Ascending aorta (tissue), 2 donors: ENCODE measurements at places on chromosomes 4 and X.
A peak's percentile ranks its signal among the peaks of the same experiment; 100 is the strongest.

GRCh38 chrX:25112156-25112555 is 96.4 kb upstream of the ARX start:
- no peak for DNase-seq
- no peaks in the 10 kb centered on the region for H3K4me1 ChIP-seq
- no peaks in the 10 kb centered on the region for H3K27me3 ChIP-seq
- H3K36me3 ChIP-seq: no peaks in the 10 kb centered on the region
- no peak overlapping the region for H3K27ac ChIP-seq
- H3K4me3 ChIP-seq: no peak overlapping the region

- no peak for DNase-seq
- no peak overlapping the region for H3K27ac ChIP-seq
- H3K4me3 ChIP-seq: no peak overlapping the region
- peaks cover 5% of the 10 kb centered on the region for H3K4me1 ChIP-seq
- H3K36me3 ChIP-seq: no peaks in the 10 kb centered on the region
- H3K27me3 ChIP-seq: no peaks in the 10 kb centered on the region
Observed at GRCh38 chr4:3070709-3071500, 3.4 kb downstream of the HTT-AS start.

GRCh38 chrX:66914080-66914479 is 275.2 kb upstream of the EDA2R start:
- H3K27ac ChIP-seq: no peak overlapping the region
- H3K4me3 ChIP-seq: no peak overlapping the region
- no peaks in the 10 kb centered on the region for H3K27me3 ChIP-seq
- peak; percentile 62 for DNase-seq
- no peaks in the 10 kb centered on the region for H3K4me1 ChIP-seq

DNA sequence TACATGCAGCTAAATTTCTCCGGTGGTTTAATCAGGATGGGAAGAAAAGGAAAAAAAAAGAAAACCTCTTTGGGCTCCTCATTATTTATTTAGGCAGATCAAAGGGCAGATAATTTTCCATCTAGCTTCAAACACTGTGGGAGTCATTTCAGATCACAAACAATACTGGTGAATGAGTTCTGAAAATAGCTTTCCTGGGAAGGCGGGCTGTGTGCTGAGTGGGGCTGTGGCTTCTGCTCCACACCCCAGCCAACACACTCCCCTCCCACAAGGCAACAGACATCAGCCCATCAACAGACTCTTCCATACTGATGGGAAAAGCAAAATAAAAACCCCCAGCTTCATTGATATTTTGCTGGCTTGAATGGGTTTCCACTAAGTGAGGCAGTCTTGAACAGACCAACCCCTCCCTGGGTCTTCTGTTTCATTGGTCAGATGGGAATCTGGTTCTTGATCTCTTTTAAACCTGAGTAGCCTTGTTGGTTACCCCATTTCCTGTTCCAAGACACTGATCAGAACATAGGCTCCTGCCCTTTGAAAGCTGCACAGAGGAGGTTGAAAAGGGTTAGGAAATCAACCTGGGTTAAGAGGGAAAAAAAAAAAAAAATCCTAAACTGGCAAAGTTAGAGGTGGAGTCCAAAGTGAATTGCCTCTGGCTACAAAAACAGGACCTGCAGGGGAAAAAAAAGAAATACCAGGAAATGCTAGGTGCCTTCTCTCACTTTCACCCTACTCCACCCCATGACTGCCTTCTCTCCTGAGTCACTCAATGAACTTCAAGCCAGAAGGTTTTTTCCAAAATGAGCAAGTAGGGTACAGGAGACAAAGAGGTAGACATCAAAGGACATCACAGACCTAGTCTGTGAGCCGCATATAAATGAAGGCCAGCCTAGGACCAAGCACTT is 20.0 kb downstream of the AMOT start:
- H3K36me3 ChIP-seq: no peaks in the 10 kb centered on the region
- DNase-seq: no peak
- H3K4me3 ChIP-seq: no peak overlapping the region
- H3K27ac ChIP-seq: no peak overlapping the region
- no peaks in the 10 kb centered on the region for H3K4me1 ChIP-seq
- H3K27me3 ChIP-seq: no peaks in the 10 kb centered on the region

DNA sequence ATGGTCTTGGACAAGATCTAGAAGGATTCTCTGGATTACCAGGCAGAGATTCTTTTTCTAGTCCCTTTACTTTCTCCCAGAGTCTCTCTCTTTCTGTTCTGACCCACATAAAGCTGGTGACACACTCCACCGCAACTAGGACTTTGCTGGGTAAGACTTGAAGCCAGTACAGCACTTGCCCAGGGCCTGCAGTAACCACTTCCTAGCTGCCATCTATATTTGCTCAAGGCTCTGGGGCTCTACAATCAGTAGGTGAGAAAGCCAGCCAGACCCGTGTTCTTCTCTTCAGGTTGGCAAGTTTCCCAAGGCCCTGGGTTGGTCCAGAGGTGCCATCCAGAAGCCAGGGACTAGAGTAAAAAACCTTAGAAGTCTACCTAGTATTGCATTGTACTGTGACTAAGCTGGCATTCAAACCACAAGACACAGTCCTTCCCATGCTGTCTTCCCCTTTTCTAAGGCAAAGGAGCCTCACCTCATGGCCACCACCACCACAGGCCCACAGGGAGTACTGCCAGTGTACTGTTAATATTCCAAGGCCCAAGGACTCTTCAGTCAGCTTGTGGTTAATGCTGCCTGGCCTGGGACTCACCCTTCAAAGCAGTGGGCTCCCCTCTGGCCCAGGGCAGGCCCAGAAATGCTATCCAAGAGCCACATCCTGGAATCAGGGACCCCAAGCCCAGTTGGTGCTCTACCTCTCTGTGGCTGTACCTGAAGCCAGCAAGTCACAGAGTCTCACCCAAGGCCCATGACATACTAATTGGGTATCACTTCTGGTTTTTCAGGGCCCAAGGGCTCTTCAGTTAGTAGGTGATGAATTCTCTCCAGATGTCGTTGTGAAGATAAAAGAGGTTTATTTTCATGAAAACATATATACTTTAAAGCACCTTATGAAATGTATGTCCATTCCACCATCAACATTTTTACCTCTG is 54.7 kb downstream of the CD38 start:
- DNase-seq: no peak
- no peaks in the 10 kb centered on the region for H3K4me1 ChIP-seq
- H3K27me3 ChIP-seq: no peaks in the 10 kb centered on the region
- H3K4me3 ChIP-seq: no peak overlapping the region
- H3K27ac ChIP-seq: no peak overlapping the region
- H3K36me3 ChIP-seq: no peaks in the 10 kb centered on the region

DNA sequence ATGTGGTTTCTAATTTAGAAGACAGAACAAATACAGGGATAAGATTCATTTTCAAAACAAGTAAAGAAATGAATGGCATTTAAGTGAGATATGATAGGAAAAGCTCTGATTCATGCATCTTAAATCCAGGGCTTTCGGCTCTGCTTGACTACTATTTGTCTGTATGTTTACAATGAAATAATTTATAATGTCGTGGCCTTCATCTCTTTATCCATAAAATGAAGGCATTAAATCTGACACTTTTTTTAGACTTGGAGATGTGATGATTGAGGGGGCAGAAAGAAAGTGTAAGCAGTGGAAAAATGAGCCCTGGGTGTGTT is 115.7 kb upstream of the KIT start:
- no peak overlapping the region for H3K4me3 ChIP-seq
- no peaks in the 10 kb centered on the region for H3K4me1 ChIP-seq
- H3K36me3 ChIP-seq: no peaks in the 10 kb centered on the region
- no peak for DNase-seq

GRCh38 chr4:121191361-121191760 is 27.2 kb upstream of the TNIP3 start:
- H3K27me3 ChIP-seq: no peaks in the 10 kb centered on the region
- no peaks in the 10 kb centered on the region for H3K4me1 ChIP-seq
- no peak overlapping the region for H3K4me3 ChIP-seq
- no peak overlapping the region for H3K27ac ChIP-seq
- DNase-seq: no peak

DNA sequence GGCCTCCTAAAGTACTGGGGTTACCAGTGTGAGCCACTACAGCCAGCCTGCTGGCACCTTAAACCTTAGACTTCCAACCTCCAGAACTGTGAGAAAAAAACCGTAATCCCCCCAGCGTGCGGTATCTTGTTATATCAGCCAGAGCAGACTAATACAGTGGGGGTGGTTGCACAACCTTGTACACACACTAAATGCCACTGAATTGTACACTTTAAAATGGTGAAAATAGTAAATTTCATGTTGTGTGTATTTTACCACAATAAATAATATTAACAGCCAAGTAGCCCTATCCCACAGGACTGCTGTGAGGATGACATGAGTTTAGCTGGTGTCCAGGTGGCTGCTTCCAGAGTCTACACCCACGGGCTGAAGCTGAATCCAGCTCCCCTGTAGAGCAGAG is 38.8 kb downstream of the ZBTB49 start:
- DNase-seq: no peak
- no peaks in the 10 kb centered on the region for H3K36me3 ChIP-seq
- no peaks in the 10 kb centered on the region for H3K27me3 ChIP-seq
- no peak overlapping the region for H3K27ac ChIP-seq

DNA sequence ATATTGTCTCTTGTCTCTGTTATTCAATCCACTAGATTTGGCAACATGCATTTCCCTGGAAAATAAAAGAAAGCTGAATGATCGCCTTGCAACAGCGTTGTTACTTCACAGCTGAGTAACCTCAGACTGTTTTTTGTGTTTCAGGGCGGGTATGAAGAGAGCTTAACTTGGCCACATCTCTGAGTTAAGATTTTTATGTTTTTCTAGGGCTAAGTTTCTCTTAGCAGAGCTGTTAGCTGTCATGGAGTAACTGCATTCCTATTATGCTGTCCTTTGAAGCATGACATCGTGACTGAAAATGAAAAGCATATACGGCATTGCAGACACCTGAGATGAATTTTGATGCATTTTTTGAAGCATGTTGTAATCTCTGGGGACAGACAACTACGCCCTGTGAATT is 1798.9 kb downstream of the PCDH7 start:
- no peak overlapping the region for H3K4me3 ChIP-seq
- H3K27me3 ChIP-seq: no peaks in the 10 kb centered on the region
- no peak overlapping the region for H3K27ac ChIP-seq
- DNase-seq: no peak
- no peaks in the 10 kb centered on the region for H3K4me1 ChIP-seq
- no peaks in the 10 kb centered on the region for H3K36me3 ChIP-seq

DNA sequence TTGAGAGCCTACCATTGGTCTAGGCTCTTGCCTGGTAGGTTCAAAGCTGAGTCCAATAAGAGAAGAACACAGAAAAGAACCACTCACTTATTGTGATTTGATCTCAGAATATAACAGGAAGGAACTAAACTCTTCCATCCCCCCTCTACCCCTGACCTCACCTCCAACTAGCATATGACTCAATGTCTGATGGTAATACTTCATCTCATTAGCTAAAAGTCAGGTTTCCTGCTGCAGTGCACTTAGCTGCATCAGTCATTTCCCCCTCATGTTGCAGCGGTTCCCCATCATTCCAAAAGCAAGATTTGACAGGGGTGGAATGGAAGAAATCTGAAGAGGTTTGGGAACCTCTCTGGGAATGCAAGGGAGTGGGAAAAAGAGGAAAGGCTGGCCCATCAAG is 289.5 kb downstream of the SMARCA1 start:
- H3K27me3 ChIP-seq: no peaks in the 10 kb centered on the region
- H3K36me3 ChIP-seq: no peaks in the 10 kb centered on the region
- H3K4me1 ChIP-seq: no peaks in the 10 kb centered on the region
- no peak overlapping the region for H3K27ac ChIP-seq
